Stimulated activated CD8-positive, alpha-beta memory T cell treated with anti-CD3 and anti-CD28 coated beads, Interleukin-7, amount 100 ng/mL, for 1 hour (primary cell): ENCODE measurements at places on chromosomes 2 and 18.

GRCh38 chr2:119402645-119403560, 28.8 kb upstream of the TMEM37 start:
- DNase-seq = no peak

GRCh38 chr2:178412047-178412446, 38.9 kb downstream of the PRKRA start:
- no peak for DNase-seq

GRCh38 chr2:229118336-229118735, 152.8 kb downstream of the PID1 start:
- no peak for DNase-seq

DNA sequence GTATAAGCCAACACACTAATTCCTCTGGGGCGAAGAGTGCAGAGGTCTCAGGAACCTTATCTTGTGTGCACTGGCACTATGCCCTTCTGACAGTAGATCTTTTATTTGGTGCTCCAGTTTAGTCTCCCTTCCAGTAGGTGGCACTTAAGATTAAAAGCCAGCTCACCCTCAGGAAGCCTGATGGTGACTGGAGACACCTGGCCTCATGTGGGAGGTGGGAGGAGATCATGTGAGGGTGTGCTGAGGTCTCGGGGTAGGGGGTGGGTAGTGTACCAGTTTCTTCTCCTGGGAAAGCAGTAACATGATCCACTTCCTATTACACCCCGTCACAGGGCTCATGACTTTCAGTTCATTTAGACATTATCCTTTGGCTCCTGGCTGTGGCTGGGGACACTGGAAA, 654.9 kb downstream of the ADCYAP1 start:
- DNase-seq = no peak

DNA sequence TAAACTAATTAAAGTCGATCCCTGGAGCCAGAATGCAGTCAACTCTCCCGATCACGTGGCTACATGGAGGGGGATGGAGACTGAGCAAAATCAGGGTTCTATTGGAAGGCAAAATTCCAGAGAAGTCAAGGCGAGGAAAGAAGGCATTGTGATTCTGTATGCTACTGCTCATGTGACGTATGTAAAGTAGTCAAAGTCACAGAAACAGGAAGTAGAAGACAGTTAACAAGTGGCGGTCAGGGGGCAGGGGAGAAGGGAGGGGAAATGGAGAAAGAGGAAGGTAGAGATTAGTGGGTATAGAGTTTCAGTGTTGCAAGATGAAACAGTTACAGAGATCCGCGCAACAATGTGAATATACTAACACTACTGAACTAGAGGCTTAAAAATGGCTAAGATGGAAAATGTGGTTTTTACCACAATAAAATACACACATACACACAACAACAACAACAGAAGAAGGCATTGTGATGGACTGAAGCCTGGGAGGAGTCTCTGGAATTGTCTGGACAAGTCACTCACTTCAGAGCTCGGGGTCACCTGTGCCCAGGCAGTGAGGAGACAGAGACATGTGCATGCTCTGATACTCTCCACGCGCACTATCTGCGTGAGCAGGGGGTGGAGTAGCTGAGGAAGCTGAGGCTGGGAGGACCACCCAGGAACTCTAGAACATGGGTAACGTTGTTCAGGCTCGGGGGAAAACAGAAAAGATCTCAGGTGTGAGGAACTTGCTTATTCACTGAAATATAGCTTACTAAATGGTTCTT, 89.9 kb upstream of the CDCA7 start:
- DNase-seq = no peak

GRCh38 chr2:233386382-233387041, 32.2 kb downstream of the DGKD start:
- DNase-seq = no peak

- DNase-seq = no peak
Measured at GRCh38 chr2:27243391-27244130, 19.3 kb downstream of the SLC30A3 start.

GRCh38 chr2:211939177-211939576, 599.4 kb downstream of the ERBB4 start:
- no peak for DNase-seq

- no peak for DNase-seq
Measured at GRCh38 chr2:183495589-183496267, 371.5 kb downstream of the NUP35 start.

GRCh38 chr2:217431577-217432269, 571.1 kb downstream of the TNS1 start:
- DNase-seq = no peak

- no peak for DNase-seq
Measured at GRCh38 chr2:187552381-187552780, 1.9 kb downstream of the TFPI start.

- no peak for DNase-seq
Measured at GRCh38 chr2:186515376-186515775, 29.3 kb downstream of the ZC3H15 start.

- no peak for DNase-seq
Measured at GRCh38 chr2:200396781-200397242, 90.3 kb downstream of the SPATS2L start.

- no peak for DNase-seq
Measured at GRCh38 chr2:6975988-6976387, 58.8 kb downstream of the RNF144A start.

DNA sequence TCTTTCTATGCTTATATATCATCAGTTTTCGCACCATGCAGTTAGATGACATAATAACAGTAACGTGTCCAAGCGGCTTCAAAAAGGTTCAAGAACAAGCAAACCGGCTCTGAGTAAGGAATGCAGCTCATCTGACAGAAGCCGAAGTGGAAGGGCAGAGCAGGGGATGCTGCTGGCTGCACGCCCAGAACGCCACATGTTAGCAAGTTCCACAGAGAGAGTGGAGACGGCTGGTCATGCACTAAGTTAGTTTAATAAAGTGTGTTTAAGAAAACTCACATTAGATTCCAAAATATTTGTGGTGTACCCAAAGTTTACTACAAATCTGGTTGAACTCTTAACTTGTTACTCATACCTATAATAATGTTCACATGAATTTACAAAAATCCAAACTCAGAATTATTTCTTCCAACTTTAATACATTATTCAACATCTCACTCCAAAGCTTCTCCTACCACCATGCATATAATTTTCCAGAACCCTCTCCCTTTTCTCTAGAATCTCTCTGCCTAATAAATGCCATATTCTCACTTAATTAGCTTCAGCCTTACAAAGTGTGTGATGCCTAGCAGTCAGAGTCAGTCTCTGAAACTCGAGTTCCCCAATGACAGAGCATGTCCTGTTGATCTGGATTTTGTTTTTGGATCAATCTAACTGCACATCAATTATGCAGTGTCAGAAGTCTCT, 170.0 kb downstream of the DNAH7 start:
- DNase-seq = no peak

GRCh38 chr2:120978359-120979050, 242.8 kb downstream of the GLI2 start:
- DNase-seq = no peak

DNA sequence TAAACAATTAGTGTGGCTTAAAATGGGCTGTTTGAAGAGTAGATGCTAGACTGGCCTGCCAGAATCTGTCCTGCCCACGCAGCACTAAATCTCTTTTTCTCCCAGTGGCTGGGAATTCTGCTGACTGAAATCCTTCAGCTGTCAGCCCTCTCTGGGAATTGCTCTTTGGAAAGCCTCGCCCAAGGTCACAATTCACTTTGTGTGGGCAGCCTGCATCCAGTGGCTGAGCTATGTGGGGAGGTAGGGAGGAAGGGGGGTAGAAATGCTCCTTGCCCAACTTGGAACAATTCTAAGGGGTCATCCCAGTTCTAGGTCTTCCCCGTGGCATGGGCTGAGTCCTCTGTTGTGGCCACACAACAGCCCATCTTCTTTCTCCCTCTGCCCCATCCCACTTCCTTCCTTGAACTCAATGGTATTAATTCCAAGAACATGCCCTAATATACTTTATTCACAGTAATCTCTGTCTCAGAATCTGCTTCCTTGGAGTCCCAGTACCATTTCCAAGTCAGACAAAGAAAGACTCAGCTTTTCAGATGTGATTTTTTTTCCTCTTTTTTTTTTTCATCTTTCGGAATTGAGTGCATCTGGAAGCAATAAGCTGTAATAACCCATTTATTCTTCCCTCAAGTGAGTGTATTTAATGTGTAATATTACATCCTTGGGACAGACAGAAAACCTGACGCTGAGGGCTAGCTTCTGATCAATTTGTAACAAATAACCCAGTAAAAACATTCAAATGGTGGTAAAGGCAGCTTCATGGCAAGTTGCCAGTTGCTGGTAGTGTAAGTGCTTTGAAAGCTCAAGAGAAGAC, 189.4 kb downstream of the GPD2 start:
- DNase-seq = no peak

DNA sequence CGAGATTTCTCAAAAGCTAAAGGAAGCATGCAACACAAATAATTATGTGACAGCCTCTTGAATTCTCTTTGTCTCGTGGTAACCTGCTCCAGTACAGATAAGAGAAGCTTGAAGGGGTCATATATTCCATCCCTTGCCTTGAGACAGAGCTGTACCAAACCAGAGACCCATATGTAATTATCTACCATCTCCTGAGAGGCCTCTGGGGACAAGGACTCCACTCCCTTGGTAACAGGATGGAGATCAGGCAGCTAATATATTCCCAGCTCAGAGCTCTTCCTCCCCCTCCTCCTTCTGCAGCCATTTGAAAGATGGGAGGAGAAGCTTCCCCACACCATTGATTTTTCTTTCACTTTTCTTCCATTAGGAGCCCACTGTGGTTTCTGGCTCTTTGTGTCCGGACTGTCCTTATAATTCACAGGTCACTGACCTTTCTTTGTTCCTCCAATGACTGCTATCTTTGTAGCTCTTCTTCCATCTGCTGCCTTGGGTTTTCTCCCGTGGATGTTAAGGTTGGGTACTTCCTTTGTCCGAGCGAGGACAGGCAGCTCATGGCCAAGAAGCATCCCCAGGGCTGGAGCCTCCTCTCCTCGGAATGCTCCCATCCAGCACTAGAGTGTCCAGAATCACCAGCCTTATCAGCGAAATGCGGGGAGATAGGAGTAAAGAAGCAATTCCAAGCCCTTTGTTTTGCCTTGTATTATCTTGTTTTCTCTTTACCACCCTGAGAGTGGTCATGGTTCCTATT, 72.6 kb upstream of the STPG4 start:
- no peak for DNase-seq

DNA sequence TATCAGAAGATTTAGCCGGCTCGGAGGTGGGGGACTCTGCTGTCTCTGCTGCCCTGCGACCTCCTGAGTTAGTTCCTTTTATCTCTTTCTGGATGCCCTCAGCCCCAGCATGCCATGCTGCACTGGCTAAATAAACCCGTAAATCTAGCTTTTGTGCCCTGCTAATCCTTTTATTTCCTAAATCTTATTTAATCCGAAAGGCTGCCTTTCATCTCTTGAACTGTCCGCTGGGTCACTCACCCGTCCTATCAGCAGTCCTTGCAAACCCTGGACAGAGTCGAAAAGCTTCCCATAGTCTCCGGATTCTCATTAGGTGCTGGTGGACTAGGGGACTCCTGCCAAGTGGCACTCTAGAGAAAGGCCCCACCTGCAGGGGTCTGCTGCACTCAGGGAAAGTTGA, 122.0 kb upstream of the APCDD1 start:
- DNase-seq = no peak

DNA sequence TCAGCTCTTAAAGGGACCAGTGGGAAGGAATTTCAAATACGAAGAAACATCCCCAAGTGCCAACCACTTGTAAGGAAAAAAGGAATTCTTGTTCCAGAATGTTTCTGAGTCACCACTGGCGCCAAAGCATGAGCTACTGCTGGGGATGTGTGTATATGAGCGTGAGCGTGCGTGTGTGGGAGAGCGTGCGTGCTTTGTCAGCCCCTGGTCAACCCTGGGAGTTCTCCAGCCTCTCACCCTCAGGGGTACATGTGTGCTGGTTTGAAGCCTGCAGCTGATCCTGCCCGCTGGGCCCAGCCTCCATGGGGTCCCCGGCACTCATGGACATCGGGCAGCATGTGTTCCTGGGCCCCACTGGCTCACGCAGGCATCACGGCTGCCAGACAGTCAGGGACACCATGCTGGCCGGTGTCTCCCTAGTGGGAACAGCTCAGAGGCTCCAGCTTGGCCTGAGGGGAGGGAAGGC, 17.1 kb downstream of the HS6ST1 start:
- DNase-seq = no peak

GRCh38 chr18:22428672-22429071, 11.0 kb upstream of the CTAGE1 start:
- DNase-seq = no peak

- no peak for DNase-seq
Measured at GRCh38 chr2:122105877-122106206, 350.4 kb downstream of the TSN start.

DNA sequence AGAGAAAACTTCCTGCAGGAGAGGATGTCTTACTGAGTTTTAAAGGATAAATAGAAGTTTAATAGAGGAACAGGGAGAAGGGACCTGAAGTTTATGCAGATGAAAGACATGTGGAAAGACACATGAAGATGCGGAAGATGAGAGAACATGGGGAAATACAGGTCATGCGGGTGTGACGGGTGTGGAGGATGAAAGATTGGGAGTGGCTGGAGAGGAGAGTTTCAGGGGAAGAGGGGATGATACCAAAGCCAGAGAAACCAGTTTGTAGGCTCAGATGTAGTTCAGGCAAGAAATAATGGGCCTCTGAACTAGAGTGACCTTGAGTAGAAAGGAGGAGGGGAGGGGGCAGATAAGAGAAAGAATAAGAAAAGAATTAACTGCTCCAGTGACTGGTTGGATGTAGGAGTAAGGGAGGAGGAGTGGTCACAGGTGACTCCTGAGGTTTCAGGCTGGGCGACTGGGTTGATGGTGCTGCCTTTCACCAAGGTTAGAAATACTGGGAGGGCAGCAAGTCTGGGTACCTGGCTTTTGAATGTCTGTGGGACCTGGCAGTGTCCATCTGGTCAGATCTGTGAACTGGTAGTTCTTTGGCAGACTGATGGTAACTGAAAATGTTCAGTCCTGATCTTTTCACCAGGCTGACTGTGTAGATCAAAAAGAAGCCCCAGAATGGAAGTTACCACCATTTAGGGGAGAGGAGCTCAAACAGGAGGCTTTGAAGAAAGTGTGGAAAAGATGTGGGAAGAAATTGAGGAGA, 69.4 kb downstream of the TET3 start:
- no peak for DNase-seq

GRCh38 chr2:47551800-47552525, 149.0 kb downstream of the MSH2 start:
- DNase-seq = no peak

DNA sequence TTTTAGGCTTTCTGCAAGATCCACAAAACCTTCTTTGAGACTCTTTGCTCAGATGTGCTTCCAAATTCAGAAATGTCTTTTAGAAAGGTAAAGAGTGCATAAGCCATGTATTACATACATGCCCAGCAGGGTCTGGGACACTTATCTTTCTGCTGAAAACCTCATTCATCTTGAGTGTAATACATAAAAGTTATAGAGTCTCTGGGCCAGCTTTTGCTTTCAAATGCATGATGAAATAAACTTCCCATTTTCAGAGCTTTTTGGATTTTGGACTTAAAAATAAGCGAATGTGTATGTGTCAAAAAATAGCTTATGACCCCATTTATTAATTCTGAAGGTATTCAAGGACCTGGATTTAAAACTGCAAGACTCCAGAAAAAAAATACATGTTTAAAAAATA, 8.0 kb downstream of the CYRIA start:
- no peak for DNase-seq
